ENCODE measurements at places on chromosomes 6 and 20.
A peak's percentile ranks its signal among the peaks of the same experiment; 100 is the strongest.

DNA sequence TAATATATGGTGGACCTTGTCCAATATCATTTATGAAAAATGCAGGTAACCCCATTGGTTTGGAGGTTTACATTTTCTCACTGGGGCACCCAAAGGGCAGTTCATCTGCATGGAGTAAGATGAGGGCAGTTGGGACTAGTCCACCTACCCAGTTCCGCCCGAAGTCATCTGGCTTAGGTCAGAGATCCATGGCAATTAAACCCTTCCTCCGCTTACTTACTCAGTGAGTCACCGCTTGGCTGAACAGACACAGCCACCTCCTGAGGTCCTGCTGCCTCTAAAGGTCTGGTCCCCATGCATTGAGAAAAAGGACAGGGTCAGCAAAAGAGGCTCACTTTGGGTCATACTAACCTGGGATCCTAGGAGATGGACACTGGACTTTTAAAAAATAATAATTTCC, 102.9 kb upstream of the PRL start:
- DNase-seq, result no peak

DNA sequence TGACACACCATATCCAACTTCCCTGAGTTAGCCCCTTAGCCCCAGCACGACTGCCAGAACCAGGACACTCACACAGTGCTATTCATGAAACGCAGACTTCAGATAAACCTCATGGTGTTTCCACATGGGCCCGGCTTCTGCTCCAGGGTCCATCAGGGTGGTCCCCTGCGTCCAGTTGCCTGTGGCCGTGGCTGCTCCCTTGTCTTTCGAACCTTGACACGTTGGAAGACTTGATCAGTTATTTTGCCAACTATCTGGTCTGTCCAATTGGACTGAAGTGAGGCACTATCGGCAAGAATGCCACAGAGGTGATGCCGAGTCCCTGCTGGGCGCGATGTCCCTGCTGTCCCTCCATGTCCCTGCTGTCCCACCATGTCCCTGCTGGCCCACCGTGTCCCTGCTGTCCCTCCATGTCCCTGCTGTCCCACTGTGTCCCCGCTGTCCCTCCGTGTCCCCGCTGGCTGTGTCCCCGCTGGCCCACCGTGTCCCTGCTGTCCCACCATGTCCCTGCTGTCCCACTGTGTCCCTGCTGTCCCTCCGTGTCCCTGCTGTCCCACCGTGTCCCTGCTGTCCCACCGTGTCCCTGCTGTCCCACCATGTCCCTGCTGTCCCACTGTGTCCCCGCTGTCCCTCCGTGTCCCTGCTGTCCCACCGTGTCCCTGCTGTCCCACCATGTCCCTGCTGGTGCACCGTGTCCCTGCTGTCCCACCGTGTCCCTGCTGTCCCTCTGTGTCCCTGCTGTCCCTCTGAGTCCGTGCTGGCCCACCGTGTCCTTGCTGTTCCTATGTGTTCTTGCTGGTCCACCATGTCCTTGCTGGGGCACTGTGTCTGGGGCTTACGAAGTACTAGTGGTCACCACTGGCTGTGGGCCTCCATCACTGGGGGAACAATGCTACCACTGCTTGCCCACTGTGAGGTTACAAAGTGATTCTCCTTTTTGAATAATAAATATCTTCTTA, 251.4 kb downstream of the DLL1 start:
- DNase-seq, result no peak

DNA sequence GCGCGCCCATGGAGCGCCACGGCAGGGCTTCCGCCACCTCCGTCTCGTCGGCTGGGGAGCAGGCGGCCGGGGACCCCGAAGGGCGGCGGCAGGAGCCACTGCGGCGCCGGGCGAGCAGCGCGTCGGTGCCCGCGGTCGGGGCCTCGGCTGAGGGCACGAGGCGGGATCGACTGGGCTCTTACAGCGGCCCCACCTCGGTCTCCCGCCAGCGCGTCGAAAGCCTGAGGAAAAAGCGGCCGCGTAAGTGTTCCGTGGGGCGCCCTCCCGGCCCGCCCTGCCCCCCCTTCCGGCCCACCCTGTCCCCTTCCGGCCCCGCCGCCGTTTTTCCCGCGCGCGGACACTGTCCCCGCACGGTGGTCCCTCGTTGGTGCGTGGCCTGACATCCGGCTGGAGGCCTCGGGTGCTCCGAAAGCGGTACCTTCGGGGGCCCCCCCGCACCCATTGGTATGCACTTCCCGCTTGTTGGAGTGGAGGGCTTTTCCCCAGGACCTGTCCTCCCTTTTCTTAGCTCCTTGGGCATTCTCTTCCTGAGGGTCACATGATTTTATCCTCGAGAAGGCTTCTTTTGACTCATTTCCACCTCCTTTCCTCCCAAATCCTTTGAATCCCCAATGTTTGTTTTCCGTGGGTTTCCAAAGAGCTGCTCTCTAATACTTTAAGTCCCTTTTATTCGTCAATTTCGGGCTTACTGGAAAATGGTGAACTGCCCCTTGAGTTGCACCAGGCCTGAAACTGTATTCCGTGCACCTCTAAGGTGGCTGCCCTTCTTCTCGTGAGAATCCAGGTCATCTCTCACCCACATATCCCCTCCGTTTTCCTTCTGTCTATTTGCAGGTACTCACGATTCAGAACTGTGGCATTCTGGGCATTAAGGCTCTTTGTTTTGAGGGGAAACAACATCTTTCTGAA, 556 bp downstream of the PANK2 start:
- no peak for DNase-seq

DNA sequence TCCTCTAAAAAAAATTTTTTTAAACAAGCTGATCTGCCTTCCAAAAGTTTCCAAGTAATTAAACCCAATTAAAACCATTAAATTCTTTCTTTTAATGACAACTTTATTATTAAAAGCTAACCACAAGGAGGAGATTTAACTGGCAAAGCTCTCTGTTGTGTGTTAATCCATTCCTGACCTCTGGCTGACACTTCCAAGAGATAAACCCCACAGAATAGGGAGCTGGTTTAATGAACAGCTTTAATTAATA, 230.8 kb downstream of the EYA2 start:
- no peak for DNase-seq

DNA sequence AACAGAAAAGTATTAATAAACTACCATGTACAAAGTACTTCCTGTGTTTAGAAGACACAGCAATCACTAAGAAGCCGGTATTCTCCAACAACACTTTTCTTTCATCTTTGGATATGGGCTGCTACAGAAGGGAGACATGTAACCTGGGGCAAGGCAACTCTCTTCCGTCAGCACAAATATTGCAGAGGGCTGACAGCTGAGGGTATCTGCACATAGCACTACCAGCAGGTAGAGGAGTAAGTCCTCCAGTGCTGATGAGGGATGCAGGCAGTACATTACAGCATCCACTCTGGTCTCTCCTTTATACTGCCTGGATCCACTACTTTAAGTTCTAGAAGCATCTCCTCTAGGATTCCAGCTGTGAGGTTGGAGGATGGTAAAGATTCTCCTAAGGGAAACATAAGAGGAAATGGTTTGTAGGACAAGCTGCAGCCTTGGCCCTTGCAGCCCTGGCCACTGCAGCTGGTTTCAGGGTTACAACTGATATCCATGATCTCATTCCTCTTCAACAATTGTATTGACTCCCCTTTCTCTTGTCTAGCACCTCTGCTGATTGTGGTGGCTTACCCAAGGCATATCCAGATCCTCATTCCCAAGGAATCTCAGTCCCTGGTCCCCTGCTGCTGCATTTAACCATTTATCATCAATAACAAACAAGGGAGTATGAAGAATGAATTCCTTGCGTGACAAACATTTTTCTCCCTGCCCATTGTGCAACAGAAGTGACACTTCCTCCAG, 110.7 kb upstream of the ADGRF1 start:
- peak; percentile 66 for DNase-seq

GRCh38 chr6:88422831-88423230, 256.7 kb upstream of the CNR1 start:
- no peak for DNase-seq

- no peak for DNase-seq
Measured at GRCh38 chr6:13259393-13259792, 68.9 kb downstream of the TBC1D7 start.

DNA sequence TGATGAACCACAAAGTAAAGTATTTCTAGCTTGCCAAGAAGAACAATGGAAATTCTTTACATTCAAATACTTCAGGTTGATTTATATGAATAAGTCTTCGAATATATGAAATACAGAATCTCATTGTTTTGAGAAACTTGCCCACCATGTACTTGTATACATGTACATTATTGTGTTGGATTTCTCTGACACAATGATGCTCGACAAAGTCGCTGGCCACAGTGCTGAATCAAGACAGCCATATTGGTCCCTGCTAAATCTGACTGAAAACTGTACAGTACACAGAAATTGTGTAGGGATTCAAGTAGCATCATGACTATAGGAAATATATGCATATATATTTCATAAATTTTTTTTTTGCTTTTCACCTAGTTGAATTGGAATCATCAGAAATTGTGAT, 13.1 kb upstream of the LIN28B start:
- DNase-seq, result no peak

DNA sequence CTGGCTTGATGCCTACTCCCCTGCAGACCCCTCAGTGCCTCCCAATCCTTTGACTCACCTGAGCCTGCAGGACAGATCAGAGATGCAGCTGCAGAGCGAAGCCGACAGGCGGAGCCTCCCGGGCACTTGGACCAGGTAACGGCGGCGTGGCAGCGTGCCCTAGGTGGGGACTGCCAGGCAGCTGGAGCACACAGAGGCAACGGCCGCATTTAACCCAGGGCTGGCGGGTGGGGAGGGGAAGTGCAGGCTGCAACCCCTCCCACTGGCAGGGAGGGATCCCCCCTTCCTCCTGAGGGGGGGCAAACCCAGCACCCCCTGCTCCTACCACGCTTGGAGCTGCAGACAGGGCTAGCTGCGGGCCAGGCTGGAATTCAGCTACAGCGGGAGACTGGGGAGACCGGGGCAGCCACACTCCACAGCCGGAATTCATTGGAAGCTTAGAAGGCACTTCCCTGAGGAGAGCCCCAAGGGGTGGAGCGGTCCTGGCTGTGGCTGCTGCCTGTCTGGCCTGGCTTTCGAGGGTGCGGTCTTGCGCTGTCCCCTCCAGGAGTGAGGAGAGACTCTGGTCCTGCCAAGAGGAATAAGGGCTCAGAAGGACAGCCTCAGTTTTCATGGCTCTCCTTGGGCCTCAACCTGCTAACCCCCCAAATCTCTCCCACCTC, at the start of gene MATN4:
Gene MATN4, minus strand, starts transcription at position 183 of the 662 bp plus-strand sequence. CDS start 2,717 bp downstream, outside the sequence.
- no peak for DNase-seq

DNA sequence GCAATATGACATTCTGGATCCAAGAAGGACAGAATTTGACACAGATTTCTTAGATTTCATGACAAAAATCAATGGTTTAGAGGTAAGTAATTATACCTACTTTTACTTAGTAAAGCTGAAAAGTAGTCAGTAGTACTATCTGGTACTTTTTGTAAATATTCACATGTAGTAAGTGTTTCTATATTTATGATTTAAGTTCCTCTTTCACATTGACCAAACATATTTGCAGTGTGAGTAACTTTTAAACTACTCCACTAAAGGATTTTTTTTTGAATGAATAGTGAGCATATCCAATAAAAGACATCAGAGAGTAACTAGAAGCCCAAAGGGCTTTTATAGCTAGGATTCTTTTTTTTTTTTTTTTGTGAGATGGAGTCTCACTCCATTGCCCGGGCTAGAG, 60.8 kb downstream of the DNAH8 start:
- DNase-seq, result no peak

- DNase-seq, result no peak
Measured at GRCh38 chr6:43373252-43373875, 3.9 kb upstream of the ZNF318 start.

DNA sequence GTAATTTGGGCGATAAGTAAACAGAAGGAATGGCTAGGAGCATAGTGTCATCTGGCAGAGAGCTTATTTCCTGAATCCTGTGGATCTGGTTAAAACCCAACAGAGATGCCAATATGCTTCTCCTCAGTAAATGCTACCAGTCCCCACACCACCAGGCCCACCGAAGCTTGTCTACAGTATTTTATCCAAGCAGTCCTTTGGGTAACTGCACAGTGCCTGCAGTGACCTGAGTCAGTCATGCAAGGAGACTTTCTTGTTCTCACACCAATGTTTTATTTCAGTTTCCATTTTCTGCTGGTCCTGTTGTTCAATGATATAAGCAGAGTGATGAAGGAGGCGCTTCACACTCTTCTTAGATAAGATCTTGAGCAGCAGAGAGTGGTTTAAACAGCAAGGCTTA, 326.3 kb downstream of the RIMS1 start:
- DNase-seq, result no peak

DNA sequence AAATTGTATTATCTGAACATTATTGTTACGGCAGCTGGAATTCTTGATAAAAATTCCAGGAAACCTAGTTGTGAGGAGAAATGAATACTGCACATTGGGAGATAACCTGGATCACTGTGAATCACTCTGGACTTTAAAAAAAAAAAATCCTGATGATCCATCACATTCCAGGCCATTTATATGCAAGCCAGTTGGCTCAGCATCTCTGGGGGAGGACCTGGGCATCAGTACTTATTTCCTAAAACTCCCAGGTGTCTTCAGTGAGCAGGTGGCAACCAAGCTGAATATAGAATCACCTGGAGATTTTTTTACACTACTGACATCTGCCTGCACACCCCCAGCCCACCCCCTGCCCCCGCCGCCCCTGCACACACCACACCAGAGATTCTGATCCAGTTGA, 39.1 kb upstream of the SIRT5 start:
- DNase-seq, result no peak

DNA sequence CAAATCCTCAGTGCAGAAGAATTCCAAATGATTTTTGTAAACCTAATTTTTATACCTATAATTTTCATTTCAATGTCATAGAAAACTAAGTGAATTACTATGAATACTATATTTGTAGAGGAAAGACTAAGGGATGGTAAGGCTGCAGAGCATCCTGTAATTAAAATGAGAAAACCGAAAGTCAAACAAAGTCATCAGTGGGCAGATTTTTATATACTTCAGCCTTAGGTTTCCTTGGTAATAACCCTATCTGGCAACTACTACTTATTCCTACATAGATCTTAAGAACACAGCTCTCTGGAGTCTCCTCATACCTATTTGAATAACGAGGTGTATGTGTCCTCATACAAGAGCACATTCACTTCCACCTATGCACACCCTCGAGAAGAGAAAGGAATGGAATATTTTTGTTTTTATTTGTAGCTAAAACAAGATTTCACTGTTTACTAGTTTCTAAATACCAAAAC, 117.9 kb upstream of the SGK1 start:
- DNase-seq, result no peak

GRCh38 chr6:7200598-7201443, 93.1 kb downstream of the RREB1 start:
- no peak for DNase-seq

DNA sequence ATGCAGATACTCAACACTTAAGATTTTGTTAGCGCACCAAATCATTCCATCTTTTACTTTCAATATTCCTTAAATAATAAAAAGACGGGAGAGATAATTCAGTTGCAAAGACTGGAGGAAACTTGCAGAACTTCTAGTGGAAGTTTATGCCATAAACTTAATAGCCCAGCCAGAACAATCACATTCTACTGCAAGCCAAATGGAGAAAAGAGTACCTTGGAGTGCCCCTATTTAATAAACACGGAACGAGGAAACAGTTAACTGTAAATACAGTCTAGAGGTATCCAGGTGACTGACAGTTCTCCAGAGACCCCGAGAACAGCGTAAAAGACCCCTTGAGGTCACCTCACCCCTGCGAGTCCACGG, 635 bp downstream of the SLC35B3 start:
- no peak for DNase-seq

All from fibroblast of skin of left biceps (primary cell).